ENCODE measurements at places on chromosomes 3 and 15.

GRCh38 chr3:184683234-184683633 is 28.6 kb downstream of the MAGEF1 start:
- no peak for DNase-seq

- no peak for DNase-seq
Measured at GRCh38 chr15:40062816-40063562, 24.0 kb upstream of the SRP14 start.

DNA sequence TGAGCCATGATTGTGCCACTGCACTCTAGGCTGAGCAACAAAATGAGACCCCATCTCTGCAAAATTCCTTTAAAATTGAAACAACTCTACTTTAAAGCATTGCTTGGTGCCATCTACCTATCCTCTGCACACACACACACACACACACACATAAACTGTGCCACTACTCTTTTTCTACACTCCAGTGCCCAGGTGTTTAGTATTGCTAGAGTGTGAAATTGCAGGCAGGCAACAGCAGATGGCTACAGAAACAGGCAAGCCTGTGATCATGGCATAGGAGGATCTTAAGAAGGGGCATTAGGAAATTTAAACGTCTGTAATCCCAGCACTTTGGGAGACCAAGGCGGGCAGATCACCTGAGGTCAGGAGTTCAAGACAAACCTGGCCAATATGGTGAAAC is 39.0 kb downstream of the SIDT1 start:
- no peak for DNase-seq

GRCh38 chr3:43964640-43965039 is 273.9 kb downstream of the ABHD5 start:
- no peak for DNase-seq

DNA sequence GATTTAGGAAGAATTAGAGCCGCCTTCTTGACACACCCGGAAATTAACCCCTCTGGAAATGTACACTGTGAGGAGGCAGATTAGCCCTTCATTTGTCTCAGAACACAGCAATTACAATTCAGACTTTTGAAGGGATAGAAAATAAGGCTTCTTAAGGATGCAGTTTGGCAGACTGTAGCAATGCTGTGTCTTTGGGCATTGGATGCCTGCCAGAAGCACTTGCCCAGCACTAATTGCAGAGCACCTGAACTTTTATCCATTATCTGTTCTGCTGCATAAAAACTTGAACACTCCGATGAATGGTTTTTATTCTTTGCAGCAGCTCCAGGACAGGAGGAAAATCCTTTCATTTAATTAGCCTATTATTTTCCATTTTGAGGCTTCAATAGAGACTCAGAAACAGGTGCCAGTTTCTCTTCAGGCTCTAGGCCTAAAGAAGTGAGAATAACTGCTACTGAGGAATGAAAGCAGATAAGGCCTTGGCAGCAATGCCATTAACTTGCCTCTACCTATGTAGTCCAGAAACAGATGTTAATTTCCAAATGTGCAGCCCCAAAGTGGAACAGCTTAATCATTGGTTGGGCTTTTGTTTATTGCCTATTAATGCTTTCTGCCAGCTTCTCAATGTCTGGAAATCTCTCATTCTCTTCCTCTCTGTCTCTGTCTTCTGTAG is 418.5 kb downstream of the NSUN3 start:
- DNase-seq: no peak

GRCh38 chr3:158470944-158471638 is 99.9 kb upstream of the MLF1 start:
- DNase-seq: no peak

Measured in lung microvascular endothelial cell (primary cell).